ENCODE measurements at places on chromosomes 6 and 20. TPM values are rescaled to one million over a fixed set of nuclear protein-coding genes. Genes with fewer than 3 reads are reported as not detected.

- no peaks in the 10 kb centered on the region for H3K4me1 ChIP-seq
- H3K4me3 ChIP-seq = no peak overlapping the region
- H3K27ac ChIP-seq = no peak overlapping the region
Measured at GRCh38 chr20:8438748-8439147, 306.7 kb downstream of the PLCB1 start.

- DNase-seq = no peak
- H3K27ac ChIP-seq = no peak overlapping the region
- no peaks in the 10 kb centered on the region for H3K36me3 ChIP-seq
- H3K27me3 ChIP-seq = no peaks in the 10 kb centered on the region
- no peaks in the 10 kb centered on the region for H3K4me1 ChIP-seq
Measured at GRCh38 chr6:22883061-22883717, 313.8 kb downstream of the HDGFL1 start.

GRCh38 chr6:134233180-134233955, 84.5 kb downstream of the SGK1 start:
- H3K27me3 ChIP-seq = no peaks in the 10 kb centered on the region
- no peak overlapping the region for H3K4me3 ChIP-seq
- no peaks in the 10 kb centered on the region for H3K36me3 ChIP-seq

- no peak overlapping the region for H3K27ac ChIP-seq
- no peak for DNase-seq
Measured at GRCh38 chr20:31704225-31705119, 18.2 kb downstream of the BCL2L1 start.

- H3K27me3 ChIP-seq = peaks cover 15% of the 10 kb centered on the region
- no peak for DNase-seq
- no peak overlapping the region for H3K27ac ChIP-seq
- H3K4me1 ChIP-seq = no peaks in the 10 kb centered on the region
Measured at GRCh38 chr6:45961125-45961524, 54.5 kb downstream of the CLIC5 start.

DNA sequence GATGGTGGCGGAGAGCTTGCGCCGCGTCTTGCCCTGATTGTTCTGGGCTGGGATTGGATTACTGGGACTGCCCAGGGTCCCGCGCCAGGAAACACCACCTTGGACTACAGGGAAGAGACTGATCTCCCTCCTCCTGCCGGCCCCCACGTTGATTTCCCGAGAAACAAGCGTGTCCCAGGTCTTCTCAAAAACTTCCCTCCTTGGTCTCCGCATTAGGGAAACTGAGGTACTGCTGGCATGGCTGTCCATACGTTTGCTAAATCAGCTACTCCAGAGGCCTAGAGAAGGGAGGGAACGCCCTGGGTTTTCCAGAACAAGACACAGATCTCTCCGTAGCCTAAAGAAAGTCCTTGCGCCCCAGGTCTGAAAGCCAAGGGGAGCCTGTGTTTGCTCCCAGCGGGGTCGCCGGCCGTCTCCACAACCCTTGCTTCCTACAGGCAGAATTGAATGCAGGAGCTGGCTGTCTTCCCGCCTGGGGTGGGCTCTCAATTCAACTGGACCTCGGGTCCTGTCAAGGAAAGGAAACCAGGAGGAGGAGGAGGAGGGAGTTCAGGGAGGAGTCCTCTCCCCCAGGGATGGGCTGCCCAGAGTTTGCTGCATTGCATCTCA, 29.2 kb downstream of the TFAP2A start:
- no peak for DNase-seq
- no peak overlapping the region for H3K4me3 ChIP-seq
- H3K27me3 ChIP-seq = peaks cover 88% of the 10 kb centered on the region
- no peak overlapping the region for H3K27ac ChIP-seq

DNA sequence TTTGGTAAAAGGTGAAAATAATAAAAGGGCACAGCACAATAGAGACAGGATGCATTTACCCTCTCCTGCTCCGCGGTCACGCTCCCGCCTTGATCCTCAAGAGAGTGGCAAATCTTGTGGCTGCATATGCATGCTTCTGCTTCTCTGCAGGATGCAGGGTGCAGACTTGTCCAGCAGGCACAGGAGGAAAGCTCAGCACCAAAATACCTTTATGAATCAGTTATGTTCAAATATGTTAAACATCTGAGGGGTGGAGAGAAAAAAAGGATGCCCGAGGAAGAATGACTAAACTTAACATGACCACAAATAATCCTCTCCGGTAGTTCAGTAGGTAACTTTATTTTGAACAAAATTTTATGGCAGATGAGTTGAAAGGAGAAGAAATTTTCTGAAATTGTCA, 366.1 kb upstream of the SOX4 start:
- H3K36me3 ChIP-seq = peaks cover 5% of the 10 kb centered on the region
- no peaks in the 10 kb centered on the region for H3K27me3 ChIP-seq
- H3K27ac ChIP-seq = no peak overlapping the region
- no peak for DNase-seq
- no peaks in the 10 kb centered on the region for H3K4me1 ChIP-seq
- no peak overlapping the region for H3K4me3 ChIP-seq

DNA sequence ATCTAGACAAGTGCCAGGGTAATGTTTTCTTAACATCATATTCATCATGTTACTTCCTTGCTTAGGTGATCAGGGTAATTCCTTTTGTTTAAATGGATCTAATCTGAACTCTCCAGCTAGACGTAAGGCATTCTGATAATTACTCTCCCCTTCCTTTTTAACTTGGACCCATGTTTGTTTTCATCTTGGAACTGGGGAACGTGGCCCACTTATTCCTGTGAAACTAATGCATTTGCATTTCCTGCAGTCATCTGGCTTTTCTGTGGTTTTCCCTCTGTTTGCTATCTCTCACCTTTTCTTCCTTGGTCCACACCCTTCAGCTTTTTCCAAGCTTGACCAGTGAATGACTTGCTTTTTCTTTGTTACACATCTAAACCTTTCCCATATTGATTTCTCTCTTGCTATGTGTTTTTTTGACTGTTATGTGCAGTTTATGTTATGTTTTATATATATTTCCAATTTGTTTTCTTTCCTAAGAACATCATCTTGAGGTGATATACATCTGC, 33.3 kb downstream of the SLX4IP start:
- no peaks in the 10 kb centered on the region for H3K36me3 ChIP-seq
- H3K4me3 ChIP-seq = no peak overlapping the region
- H3K27ac ChIP-seq = no peak overlapping the region
- no peaks in the 10 kb centered on the region for H3K27me3 ChIP-seq
- no peak for DNase-seq
- H3K4me1 ChIP-seq = no peaks in the 10 kb centered on the region

GRCh38 chr20:11249683-11250082, 575.9 kb upstream of the JAG1 start:
- H3K36me3 ChIP-seq = no peaks in the 10 kb centered on the region
- no peak overlapping the region for H3K27ac ChIP-seq
- peaks cover 3% of the 10 kb centered on the region for H3K4me1 ChIP-seq
- H3K27me3 ChIP-seq = peaks cover 5% of the 10 kb centered on the region
- DNase-seq = no peak

DNA sequence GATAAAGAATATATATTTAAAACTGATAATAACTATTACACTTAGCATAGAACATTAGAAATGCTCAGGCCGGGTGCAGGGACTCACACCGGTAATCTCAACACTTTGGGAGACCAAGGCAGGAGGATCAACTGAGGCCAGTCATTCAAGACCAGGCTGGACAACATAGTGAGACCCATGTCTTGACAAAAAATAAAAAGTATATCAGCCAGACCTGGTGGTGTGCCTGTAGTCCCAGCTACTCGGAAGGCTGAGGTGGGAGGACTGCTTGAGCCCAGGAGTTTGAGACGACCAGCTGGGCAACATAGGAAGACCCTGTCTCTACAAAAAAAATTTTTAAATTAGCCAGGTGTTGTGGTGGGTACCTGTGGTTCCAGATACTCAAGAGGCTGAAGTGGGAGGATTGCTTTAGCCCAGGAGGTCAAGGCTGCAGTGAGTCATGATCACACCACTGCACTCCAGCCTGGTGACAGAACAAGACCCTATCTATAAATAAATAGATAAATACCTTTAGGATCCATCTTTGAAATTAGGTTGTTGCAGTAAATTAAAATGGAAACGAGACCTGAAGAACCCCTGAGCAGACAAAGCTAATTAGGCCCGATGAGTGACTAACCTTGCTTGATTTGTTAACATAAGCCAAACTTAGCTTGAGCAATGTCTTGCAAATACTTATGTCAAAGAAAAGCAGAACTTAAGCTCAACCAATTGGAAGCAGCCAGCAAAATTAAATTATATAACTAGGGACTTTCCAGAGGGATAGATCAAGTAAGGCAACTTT, 75.8 kb upstream of the E2F3 start:
- H3K36me3 ChIP-seq = no peaks in the 10 kb centered on the region
- H3K4me1 ChIP-seq = no peaks in the 10 kb centered on the region
- H3K27me3 ChIP-seq = no peaks in the 10 kb centered on the region
- no peak overlapping the region for H3K4me3 ChIP-seq
- no peak for DNase-seq

- H3K36me3 ChIP-seq = no peaks in the 10 kb centered on the region
- DNase-seq = no peak
- no peaks in the 10 kb centered on the region for H3K4me1 ChIP-seq
- no peak overlapping the region for H3K4me3 ChIP-seq
- no peak overlapping the region for H3K27ac ChIP-seq
- no peaks in the 10 kb centered on the region for H3K27me3 ChIP-seq
Measured at GRCh38 chr20:61419501-61419900, 167.4 kb downstream of the CDH4 start.

DNA sequence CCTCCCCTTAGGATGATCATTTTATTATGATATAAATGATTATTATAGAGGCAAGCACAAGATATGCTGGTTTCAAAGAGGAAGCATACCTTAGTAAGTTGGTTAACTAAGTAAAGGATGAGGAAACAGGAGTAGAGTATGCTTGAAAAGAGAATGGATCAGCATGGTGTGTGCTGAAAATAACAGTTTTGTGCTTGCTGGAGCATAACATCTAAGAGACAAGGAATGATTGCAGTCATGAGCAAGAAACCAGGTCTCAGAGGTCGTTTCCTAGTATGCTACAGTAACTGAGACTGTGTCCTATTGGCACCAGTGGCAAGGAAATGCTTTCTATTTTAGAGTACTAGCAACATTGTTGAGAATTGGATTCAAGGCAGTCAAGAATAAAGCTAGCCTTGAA, 34.1 kb downstream of the CDC40 start:
- H3K36me3 ChIP-seq = peaks cover 82% of the 10 kb centered on the region
- H3K27ac ChIP-seq = peak overlapping the region; percentile 12
- no peak for DNase-seq

DNA sequence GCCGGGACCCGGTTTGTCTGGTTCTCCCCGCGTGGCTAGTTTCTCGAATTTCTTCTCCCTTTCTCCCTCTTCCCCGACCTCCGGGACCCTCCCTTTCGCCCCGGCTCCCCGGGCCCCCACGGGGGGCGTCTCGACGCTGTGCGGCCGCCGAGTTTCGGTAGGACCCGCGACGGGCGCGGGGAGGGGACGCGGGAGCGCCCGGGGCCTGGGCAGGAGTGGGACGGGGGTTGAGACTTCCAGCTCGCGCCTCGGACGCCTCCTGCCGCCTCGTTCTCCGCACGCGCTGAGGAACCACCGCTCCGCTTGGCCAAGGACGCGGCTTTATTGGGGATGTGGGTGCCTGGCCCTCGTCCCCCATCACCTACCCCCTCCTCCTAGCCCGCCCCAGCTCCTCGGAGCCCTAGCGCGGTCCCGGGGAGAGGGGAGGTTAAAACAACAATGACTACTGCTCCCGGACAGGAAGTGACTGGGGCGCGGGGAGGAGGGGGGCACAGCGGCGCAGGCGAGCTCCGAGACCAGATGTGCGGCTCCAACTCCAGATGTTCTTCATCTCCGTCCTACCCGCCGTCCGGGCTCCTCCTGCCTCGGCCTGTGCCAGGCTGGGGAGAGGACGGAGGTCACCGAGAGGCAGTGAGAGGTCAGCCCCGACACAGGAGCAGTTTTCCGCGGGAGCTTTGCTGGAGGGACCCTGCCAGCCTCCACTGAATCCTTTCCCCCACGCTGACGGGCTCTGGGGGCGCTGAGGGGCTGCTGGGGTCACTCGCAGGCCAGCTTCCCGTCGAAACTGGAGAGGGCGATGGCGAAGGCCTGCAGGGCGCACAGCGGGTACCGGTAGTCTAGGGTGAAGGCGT, 917 bp upstream of the TEAD3 start:
- H3K27ac ChIP-seq = no peak overlapping the region
- H3K4me1 ChIP-seq = peaks cover 26% of the 10 kb centered on the region

The ARMH2 gene
- total RNA-seq = 1.2 TPM

The ADAM33 gene
- total RNA-seq = not detected

The HLA-G gene
- 1.6 TPM for total RNA-seq

The GTF2H4 gene
- total RNA-seq = 17.9 TPM

The ANGPT4 gene
- not detected for total RNA-seq

The PRL gene
- not detected for total RNA-seq

All from natural killer cell (primary cell).